Stimulated activated CD8-positive, alpha-beta memory T cell treated with anti-CD3 and anti-CD28 coated beads, Interleukin-4, amount 100 ng/mL, for 1 hour (primary cell): ENCODE measurements at places on chromosomes 7 and 10.
A peak's percentile ranks its signal among the peaks of the same experiment; 100 is the strongest.

DNA sequence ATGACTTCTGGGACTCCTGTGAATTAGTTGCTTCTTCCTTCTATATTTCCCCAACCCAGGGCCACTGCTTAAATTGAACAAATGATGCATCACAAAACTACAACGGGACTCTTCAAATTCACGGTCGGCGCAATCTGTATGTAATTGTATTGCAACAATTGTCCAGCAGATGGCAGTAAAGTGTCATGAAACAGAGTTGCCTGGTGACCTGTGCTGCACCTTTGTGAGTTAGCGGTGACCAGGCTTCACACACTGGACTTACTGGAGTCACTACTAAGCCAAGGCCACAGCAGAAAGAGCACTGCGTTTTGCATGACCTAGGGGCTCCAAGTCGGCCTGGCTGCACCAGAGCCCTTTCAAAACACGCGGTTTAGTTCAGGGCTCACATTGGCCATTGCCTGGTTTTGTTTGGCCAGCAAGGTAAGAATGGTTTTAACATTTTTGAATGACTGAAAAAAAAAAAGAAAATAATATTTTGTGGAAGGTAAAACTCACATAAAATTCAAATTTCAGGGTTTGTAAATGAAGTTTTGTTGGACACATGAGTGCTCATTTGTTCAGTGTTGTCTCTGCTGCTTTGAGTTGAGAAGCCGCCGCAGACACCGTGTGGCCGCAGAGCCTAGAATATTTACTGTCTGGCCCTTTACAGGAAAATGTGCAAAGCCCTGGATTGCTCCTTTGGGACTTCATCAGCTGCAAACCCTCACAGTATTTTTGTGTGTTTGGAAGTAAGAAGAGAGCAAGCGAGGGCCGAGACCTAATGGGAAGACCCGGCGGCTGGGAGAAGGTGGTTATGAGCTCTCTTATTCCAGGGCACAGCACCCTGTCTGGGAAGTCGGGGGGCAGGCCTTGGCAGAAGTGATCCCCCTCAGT lies 23.2 kb upstream of the ZNF32 start:
- DNase-seq: peak; percentile 12

- DNase-seq: no peak
Measured at GRCh38 chr10:34272316-34272715, 542.8 kb downstream of the PARD3 start.

GRCh38 chr10:111221682-111222480 lies 145.1 kb downstream of the ADRA2A start:
- no peak for DNase-seq

DNA sequence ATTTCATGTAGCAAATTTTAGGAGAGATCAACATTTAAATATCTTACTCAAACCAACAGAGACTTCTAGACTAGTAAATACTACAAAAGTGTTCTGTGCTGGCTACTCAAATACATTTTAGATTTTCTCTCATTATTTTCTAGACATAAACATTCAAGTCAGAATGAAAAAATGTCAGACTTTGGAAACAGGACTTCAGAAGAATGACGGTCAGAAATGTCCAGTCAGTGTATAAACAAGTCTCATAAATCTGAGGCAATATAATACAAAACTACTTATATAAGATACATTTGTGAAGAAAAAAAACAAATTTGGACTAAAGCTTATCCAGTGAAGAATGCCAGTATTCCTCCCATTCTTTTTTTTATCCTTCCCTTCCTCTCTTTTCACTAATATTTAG lies 25.9 kb downstream of the RNLS start:
- DNase-seq: no peak
